Activated CD4-positive, alpha-beta T cell treated with anti-CD3 and anti-CD28 coated beads, Interleukin-2, amount 10 ng/mL, durations not matched to agents 7 days and 5 days (primary cell): ENCODE measurements at places on chromosomes 7 and 10.

- DNase-seq, result no peak
Observed at GRCh38 chr10:116988311-116988710, 16.7 kb downstream of the SHTN1 start.

GRCh38 chr7:142807855-142808460, 37.2 kb downstream of the PRSS2 start:
- DNase-seq, result peak; percentile 61

- DNase-seq, result no peak
Observed at GRCh38 chr7:120303105-120303504, 30.1 kb downstream of the KCND2 start.

GRCh38 chr10:97400665-97401454, at the start of gene RRP12:
RRP12 (minus strand) TSS chr10:97401340; CDS start chr10:97401231, 109 bp downstream.
- peak; percentile 96 for DNase-seq
